ENCODE measurements at places on chromosomes 4 and X. TPM values are rescaled to one million over a fixed set of nuclear protein-coding genes. Genes with fewer than 3 reads are reported as not detected.

GRCh38 chr4:76806346-76806745 is 91.6 kb downstream of the SOWAHB start:
- no peaks in the 10 kb centered on the region for H3K36me3 ChIP-seq
- no peak overlapping the region for H3K27ac ChIP-seq
- peaks cover 24% of the 10 kb centered on the region for H3K4me1 ChIP-seq
- H3K27me3 ChIP-seq = no peaks in the 10 kb centered on the region
- no peak for DNase-seq
- H3K4me3 ChIP-seq = no peak overlapping the region

GRCh38 chr4:27198246-27198645 is 337.6 kb downstream of the STIM2 start:
- H3K4me3 ChIP-seq = no peak overlapping the region
- DNase-seq = no peak

- no peak for DNase-seq
- no peak overlapping the region for H3K27ac ChIP-seq
- no peaks in the 10 kb centered on the region for H3K36me3 ChIP-seq
- no peak overlapping the region for H3K4me3 ChIP-seq
- H3K27me3 ChIP-seq = no peaks in the 10 kb centered on the region
Observed at GRCh38 chrX:21305799-21306336, 68.3 kb upstream of the CNKSR2 start.

GRCh38 chrX:12237131-12237530 is 98.9 kb downstream of the FRMPD4 start:
- no peaks in the 10 kb centered on the region for H3K4me1 ChIP-seq
- no peak overlapping the region for H3K27ac ChIP-seq
- H3K36me3 ChIP-seq = no peaks in the 10 kb centered on the region
- H3K27me3 ChIP-seq = no peaks in the 10 kb centered on the region

GRCh38 chr4:12319765-12320164 is 891.1 kb upstream of the HS3ST1 start:
- H3K36me3 ChIP-seq = no peaks in the 10 kb centered on the region
- no peak overlapping the region for H3K27ac ChIP-seq
- H3K27me3 ChIP-seq = no peaks in the 10 kb centered on the region
- no peak overlapping the region for H3K4me3 ChIP-seq

DNA sequence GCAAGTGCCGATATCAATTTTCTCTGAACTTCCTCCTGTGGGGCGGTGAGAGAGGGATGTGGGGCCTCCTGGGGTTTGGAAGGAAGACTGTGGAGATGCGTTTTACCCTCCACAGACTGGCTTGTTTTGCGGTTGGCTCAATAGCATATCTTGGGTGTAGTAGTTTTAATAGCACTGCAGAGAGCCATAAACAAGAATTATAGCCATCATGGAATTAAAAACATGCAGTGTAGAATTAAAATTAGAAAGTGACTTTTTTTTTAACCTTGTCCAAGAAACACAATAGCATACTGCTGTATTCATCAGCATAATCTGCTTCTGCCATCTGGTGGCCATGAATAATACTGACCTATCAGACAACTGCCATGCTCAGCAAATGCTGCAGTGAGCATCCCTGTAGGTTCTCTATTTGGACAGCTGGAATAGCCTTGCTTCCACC is 47.3 kb upstream of the SCML1 start:
- no peaks in the 10 kb centered on the region for H3K27me3 ChIP-seq
- no peak overlapping the region for H3K4me3 ChIP-seq
- DNase-seq = peak; percentile 46
- no peaks in the 10 kb centered on the region for H3K36me3 ChIP-seq

- H3K27ac ChIP-seq = no peak overlapping the region
- no peaks in the 10 kb centered on the region for H3K36me3 ChIP-seq
- no peak overlapping the region for H3K4me3 ChIP-seq
- H3K4me1 ChIP-seq = no peaks in the 10 kb centered on the region
Observed at GRCh38 chrX:71103110-71103983, 3.2 kb downstream of the CXorf65 start.

DNA sequence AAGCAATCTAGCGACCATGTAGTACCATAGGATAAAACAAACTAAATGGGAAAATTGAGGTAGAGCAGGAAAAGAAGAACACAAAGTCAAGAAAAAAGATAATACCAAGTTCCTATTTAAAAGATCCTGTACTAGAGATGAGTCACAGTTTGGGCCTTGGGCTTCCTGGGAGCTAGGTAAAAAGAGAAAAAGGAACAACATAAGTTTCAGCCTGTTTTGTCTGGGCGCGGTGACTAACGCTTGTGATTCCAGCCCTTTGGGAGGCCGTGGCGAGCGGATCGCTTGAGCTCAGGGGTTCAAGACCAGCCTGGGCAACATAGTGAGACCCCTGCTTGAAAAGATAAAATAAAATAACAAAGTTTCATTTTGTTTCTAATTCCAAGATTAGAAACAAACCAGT is 14.0 kb upstream of the TMEM156 start:
- H3K4me3 ChIP-seq = peak overlapping the region; percentile 76
- peaks cover 45% of the 10 kb centered on the region for H3K4me1 ChIP-seq
- H3K27ac ChIP-seq = peak overlapping the region; percentile 89
- no peaks in the 10 kb centered on the region for H3K27me3 ChIP-seq
- peak; percentile 59 for DNase-seq

DNA sequence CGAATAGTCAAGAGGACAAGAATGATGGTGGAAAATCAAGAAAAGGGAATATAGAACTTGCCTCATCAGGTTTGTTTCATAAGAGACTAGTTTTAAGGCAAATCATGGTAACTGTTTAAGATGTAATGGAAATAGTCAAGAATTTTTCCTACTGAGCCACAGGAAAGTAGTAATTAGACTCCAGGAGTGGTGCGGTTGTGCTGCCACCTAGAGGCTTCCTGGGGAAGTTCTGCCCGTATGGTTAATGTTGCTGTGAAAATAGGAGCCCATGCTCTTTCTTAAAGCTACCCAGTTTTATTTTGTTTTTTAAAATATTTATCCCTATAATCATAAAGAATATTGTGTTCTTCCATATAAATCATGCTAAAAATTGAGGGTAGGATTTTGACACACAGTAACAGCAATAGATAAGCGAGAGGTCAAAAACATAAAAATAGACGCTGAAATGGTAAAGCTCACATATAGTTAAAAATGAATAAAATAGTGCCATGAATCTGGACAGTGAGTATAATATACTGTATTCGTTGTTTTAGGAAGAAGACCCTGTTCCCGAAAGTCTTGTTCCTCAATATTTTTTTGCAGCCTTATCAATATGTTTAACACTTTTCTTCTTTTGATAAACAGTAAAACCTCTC is 87.0 kb downstream of the PHOX2B start:
- no peaks in the 10 kb centered on the region for H3K36me3 ChIP-seq
- H3K4me3 ChIP-seq = no peak overlapping the region
- no peaks in the 10 kb centered on the region for H3K4me1 ChIP-seq
- DNase-seq = peak; percentile 44

- no peak overlapping the region for H3K27ac ChIP-seq
- H3K4me1 ChIP-seq = no peaks in the 10 kb centered on the region
- H3K36me3 ChIP-seq = no peaks in the 10 kb centered on the region
- no peaks in the 10 kb centered on the region for H3K27me3 ChIP-seq
- no peak overlapping the region for H3K4me3 ChIP-seq
Observed at GRCh38 chr4:36255577-36255976, 11.3 kb upstream of the ARAP2 start.

DNA sequence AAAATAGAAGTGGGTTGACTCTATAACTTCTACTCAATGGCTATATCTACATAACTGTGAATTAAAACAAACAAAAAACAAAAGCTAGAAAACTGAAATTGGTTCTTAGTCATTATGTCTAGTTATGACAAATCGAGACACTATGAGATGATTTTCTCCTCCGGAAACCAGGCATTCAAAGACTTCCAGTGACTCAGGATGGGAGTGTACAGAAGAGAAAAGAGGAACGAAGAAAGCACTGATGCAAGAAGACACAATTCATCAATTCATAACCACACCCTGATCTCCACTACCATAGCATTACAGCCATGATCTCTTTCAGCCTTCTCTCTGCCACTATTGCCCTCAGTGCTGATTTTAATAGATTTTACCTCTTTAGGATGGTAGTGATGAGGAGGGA is 253.6 kb downstream of the CBLL2 start:
- no peaks in the 10 kb centered on the region for H3K36me3 ChIP-seq
- H3K27me3 ChIP-seq = no peaks in the 10 kb centered on the region
- peaks cover 5% of the 10 kb centered on the region for H3K4me1 ChIP-seq
- no peak for DNase-seq

- no peaks in the 10 kb centered on the region for H3K27me3 ChIP-seq
- peaks cover 75% of the 10 kb centered on the region for H3K4me1 ChIP-seq
- peaks cover 75% of the 10 kb centered on the region for H3K36me3 ChIP-seq
- H3K27ac ChIP-seq = no peak overlapping the region
Observed at GRCh38 chrX:72272868-72273267, 4.2 kb downstream of the RPS4X start.

DNA sequence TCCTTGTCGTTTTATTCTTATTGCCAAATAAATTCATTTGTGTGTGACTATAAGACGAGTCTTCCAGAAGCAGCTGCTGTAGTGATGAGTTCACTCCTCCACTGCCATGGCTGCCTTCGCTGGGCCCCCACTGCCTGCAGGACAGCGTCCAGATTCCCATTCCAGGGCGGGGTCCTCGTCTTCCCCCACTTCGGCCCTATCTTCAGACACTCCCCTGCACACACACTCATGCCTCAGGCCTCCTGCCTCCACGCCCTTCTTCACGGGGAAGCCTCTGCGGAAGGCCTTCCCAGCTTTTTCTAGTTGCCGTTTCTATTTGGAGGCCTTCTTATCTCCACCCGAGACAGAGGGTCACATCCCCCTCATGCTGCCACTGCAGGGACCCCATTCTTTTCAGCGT is 80.4 kb downstream of the SHROOM2 start:
- H3K4me3 ChIP-seq = no peak overlapping the region
- no peaks in the 10 kb centered on the region for H3K36me3 ChIP-seq

DNA sequence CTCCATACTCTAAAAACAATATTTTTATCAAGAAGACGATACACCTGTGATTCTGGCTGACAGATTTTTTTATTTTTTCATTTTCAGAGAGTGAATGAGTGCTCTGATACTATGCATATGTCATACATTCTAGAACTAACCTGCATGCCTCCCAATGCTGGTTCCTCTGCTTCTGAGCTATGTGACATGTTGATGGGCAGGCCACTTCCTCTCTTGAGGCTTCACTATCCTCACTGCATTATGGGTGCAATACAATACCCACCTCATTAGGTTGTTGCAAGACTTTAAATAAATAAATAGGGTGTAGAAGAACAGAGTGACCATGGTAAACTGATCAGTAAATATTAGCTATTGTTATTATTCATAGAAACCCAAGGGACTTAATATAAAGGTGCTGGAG is 408.3 kb downstream of the HNRNPD start:
- H3K27ac ChIP-seq = no peak overlapping the region
- no peaks in the 10 kb centered on the region for H3K36me3 ChIP-seq
- no peaks in the 10 kb centered on the region for H3K27me3 ChIP-seq
- no peaks in the 10 kb centered on the region for H3K4me1 ChIP-seq

DNA sequence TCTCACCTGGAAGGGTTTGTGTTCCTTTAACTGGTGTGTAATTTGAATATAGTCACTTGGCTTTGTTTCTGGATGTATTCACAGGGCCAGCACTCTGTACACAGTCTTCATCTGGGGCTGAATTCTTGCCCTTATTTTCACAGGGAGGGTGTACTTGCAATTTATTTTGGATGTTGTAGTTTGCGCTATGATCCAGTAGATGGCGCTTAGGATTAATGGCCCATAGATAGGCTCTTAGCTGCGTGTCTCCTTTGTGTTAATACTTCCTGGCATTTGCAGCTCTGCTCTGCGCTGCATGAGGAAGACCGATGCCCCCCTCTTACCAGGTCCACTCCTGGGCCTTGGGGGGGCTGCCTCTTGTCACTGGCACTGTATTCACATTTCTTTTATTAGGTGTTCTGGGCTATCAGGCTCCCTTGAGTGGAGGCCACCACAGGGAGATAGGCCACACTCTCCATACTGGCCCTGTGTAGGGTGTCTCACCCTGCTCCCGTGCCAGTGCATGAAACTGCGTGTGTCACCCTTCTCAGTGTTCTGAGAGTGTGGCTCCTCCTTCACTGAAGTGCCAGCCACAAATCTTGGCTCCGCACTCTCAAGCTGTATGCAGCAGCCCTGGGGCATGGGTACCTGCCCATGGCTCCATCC is 562.2 kb downstream of the ZIC3 start:
- H3K4me3 ChIP-seq = peak overlapping the region; percentile 22
- H3K27me3 ChIP-seq = no peaks in the 10 kb centered on the region
- peak overlapping the region; percentile 82 for H3K27ac ChIP-seq
- peak; percentile 50 for DNase-seq
- peaks cover 30% of the 10 kb centered on the region for H3K4me1 ChIP-seq
- H3K36me3 ChIP-seq = no peaks in the 10 kb centered on the region

GRCh38 chr4:186726426-186727168 is 2.9 kb upstream of the FAT1 start:
- DNase-seq = peak; percentile 99
- peaks cover 26% of the 10 kb centered on the region for H3K4me1 ChIP-seq
- H3K4me3 ChIP-seq = peak overlapping the region; percentile 74
- H3K36me3 ChIP-seq = peaks cover 48% of the 10 kb centered on the region
- peak overlapping the region; percentile 95 for H3K27ac ChIP-seq
- H3K27me3 ChIP-seq = no peaks in the 10 kb centered on the region

- H3K4me3 ChIP-seq = no peak overlapping the region
- H3K36me3 ChIP-seq = no peaks in the 10 kb centered on the region
- no peaks in the 10 kb centered on the region for H3K27me3 ChIP-seq
- H3K27ac ChIP-seq = no peak overlapping the region
- no peak for DNase-seq
- no peaks in the 10 kb centered on the region for H3K4me1 ChIP-seq
Observed at GRCh38 chr4:82638479-82638878, 76.7 kb upstream of the TMEM150C start.

Gene GC
- total RNA-seq = not detected

Gene ANK2
- 3.4 TPM for total RNA-seq

Gene FOXR2
- total RNA-seq = not detected

Gene MRFAP1
- 65.2 TPM for total RNA-seq

Gene ZFYVE28
- total RNA-seq = not detected

Gene EDA
- not detected for total RNA-seq

Gene RTL5
- 1.8 TPM for total RNA-seq

Gene NSG1
- total RNA-seq = not detected

Gene HDAC8
- total RNA-seq = 33.3 TPM

Measured in SJSA1 (cell line).